ENCODE measurements at places on chromosomes 2 and 18. TPM values are rescaled to one million over a fixed set of nuclear protein-coding genes. Genes with fewer than 3 reads are reported as not detected.

The ACVR1C gene
- 0.08 TPM for total RNA-seq

The RIT2 gene
- not detected for total RNA-seq

The EXOC6B gene
- total RNA-seq = 7.2 TPM

The CDKL4 gene
- total RNA-seq = not detected

The CFAP65 gene
- 0.11 TPM for total RNA-seq

The GLB1L gene
- 5.3 TPM for total RNA-seq

The NR4A2 gene
- 2.4 TPM for total RNA-seq

The PHOSPHO2 gene
- total RNA-seq = 3.5 TPM

The APCDD1 gene
- total RNA-seq = not detected

The COL6A3 gene
- 0.15 TPM for total RNA-seq

The FOSL2 gene
- 48.5 TPM for total RNA-seq

The CXCR1 gene
- not detected for total RNA-seq

The CYTIP gene
- total RNA-seq = not detected

Data from A549 treated with ZK216348 at 1 μM for 4 hours (cell line).